Iris pigment epithelial cell (primary cell): ENCODE measurements at places on chromosomes 12 and 14.

DNA sequence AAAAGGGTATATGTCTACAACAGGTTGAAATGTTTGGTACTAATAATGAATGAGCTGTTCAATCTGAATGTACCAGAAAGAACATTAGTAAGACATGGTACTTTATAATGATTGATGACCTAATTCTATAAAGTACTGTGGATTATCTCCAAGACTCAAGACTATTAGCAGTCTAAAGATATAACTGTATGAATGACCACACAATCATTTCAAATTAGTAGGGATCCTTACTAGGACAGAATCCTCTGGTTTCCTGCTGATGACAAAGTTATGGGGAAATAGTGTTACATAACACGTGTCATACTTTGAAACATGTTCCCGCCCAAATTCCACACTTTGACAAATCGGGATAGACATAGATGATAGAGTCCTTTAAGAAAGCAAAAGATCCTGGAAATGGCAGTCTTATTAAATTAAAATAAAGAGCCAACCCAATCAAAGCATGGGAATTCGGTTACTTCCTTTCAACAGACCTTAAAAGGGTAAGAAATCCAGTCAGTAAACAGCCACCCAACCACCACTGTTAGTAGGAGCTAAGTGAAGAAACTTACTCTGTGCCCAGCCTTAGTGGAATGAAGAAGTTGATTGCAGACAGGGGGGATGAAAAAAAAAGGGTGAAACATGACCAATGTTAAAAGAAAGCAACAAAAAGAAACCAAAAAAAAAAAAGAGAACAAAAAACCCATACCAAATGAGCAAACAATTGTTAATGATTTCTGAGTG lies 2.8 kb downstream of the VPS29 start:
- DNase-seq, result peak; percentile 57

DNA sequence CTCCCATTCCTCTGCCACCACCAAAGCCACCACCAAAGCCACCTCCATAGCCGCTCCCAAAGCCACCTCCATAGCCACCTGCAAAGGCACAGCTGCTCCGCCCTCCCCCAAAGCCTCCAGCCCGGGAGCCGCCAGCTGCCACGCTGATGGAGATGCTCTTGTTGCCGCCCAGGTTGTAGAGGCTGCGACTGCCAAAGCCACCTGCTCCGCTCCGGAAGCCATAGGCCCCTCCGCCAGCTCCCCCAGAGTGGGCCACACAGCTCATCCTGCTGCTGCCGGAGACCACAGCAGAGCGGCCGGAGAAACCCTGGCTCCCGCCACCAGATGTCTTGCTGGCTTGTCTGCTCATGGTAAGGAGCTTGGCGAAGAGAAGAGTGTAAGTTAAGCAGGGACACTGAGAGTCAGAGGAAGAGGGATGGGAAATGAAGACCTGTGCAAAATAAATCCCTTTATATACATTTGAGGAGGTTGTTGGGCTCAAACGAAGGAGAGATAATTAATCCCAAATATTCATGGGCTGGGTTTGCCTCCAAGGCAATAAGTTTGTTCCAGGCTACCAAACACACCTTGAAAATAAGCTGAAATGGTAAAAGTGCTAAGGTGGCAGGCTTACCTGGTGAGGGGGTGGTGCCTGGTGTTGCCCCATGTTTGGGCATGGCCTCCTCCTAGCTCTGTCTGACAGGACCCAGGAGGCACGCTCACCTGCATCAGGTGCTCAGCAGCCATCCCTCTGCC lies at the start of gene KRT3:
KRT3 (minus strand) TSS at position 424 of the 735 bp plus-strand sequence; CDS start at position 349, 75 bp downstream.
- no peak for DNase-seq

GRCh38 chr12:49276304-49277290 lies 11.7 kb downstream of the TUBA1C start:
- no peak for DNase-seq

DNA sequence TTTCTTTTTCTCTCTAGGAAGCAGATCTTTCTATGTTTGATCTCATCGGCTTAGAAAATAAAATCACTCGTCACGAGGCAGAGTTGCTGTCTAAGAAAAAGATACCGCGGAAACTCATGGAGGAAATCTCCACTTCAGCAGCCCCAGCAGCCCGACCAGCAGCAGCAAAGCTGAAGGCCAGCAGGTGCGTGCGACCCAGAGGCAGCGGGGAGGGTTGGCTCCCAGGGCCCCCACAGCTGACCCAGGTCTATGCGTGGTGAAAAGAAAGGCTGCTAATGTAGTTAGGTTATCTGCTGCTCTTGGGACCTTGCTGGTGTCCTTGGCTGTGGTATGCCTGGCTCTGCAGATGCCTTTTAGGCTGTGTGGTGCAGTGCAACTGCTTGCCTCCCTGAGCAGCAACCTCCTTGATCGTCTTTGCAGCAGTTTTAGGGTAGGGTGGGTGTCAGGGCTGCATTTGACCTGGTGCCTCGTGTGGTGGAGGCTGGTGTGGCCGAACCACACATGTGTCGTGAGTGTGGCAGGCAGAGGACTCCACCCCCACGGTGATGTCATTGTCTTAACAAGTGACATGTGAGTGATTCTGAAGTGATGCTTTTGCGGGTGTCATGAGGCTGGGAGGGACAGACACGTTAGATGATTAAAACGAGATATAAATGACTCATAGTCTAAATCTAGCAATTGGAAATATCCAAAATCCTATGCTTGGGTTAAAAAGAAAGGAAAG lies 68.6 kb downstream of the EP400 start:
- no peak for DNase-seq

- DNase-seq, result peak; percentile 77
Measured at GRCh38 chr12:3236345-3237187, 159.4 kb downstream of the TSPAN9 start.

- DNase-seq, result no peak
Measured at GRCh38 chr12:12357719-12358461, 1.0 kb downstream of the BORCS5 start.

- no peak for DNase-seq
Measured at GRCh38 chr12:6276956-6277620, 33.4 kb upstream of the PLEKHG6 start.

- DNase-seq, result no peak
Measured at GRCh38 chr12:5276327-5276880, 155.5 kb upstream of the NTF3 start.

GRCh38 chr12:67122584-67122983 lies 146.6 kb upstream of the CAND1 start:
- DNase-seq, result no peak

DNA sequence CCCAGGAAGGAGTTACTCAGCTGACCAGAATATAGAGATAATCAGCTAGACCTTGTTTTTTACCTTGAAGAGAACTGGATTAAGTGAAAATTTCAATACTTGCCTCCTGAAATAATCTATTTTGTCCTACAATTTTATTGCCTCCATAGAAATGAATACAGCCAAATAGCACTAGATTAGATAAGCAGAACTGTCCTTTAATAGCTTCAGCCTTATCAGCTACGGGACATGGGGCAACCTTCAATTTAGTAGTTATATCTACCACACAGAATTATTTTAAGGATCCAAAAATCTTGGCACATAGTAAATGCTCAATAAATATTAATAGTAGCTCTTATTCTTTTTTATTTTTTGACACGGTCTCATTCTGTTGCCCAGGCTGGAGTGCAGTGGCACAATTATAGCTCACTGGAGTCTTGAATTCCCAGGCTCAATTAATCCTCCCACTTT lies 67.2 kb upstream of the PLEKHG3 start:
- no peak for DNase-seq
